Activated CD8-positive, alpha-beta memory T cell treated with anti-CD3 and anti-CD28 coated beads for 24 hours (primary cell): ENCODE measurements at places on chromosomes 11 and 22.

DNA sequence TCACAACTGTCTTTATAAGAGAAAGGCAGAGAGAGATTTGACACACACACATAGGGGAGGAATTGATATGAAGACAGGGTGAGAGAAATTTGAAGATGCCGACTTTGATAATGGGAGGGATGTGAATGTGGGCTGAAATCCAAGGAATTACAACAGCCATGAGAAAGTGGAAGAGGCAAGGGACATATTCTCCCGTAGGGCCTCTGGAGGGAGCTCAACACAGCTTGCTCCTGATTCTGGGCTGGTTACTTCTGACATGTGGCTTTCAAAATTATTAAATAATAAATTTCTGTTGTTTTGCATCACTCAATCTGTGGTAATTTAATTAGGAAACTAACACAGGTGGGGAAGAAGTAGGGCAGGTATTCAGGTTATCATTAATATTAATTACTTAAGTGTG lies 282.9 kb downstream of the LUZP2 start:
- no peak for DNase-seq

DNA sequence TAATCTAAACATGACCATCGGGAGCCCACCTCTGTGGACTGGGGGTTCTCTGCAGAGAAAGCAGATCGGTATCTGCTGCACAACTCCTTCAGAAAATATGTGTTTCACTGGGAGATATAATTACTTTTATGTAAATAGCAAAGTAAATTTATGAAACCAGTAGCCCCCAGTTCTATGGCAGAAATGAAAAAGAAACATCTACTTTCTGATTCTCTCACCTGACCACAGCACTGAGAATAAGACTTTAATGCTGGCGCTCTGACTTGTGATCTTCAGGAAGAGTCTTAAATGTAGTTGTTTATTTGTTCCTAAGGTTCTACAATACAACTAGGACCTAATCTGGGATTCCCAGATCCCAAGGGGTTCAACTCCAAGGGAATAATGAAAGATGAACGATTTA lies 518.0 kb downstream of the DLG2 start:
- DNase-seq: no peak

- DNase-seq: no peak
Measured at GRCh38 chr11:44774108-44774507, 47.3 kb downstream of the TSPAN18 start.

DNA sequence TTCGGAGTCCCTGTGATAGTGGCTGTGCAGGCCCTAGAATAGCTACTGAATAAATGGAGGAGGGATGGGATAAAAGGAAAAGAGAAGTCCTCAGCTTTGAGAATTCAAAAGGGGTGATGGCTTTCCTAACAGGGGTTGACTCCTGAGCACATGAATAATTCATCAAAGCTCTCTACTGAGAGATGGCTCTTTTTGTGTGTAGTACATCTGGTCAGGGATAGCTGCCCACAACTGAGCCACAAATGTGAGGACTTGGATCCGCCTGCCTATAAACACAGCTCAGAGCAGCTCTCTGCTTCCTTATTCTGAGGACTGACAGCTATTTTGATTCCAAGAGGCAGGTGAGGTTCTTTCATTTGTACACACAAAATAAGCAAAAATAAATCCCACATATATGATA lies 82.3 kb downstream of the USP35 start:
- DNase-seq: no peak

DNA sequence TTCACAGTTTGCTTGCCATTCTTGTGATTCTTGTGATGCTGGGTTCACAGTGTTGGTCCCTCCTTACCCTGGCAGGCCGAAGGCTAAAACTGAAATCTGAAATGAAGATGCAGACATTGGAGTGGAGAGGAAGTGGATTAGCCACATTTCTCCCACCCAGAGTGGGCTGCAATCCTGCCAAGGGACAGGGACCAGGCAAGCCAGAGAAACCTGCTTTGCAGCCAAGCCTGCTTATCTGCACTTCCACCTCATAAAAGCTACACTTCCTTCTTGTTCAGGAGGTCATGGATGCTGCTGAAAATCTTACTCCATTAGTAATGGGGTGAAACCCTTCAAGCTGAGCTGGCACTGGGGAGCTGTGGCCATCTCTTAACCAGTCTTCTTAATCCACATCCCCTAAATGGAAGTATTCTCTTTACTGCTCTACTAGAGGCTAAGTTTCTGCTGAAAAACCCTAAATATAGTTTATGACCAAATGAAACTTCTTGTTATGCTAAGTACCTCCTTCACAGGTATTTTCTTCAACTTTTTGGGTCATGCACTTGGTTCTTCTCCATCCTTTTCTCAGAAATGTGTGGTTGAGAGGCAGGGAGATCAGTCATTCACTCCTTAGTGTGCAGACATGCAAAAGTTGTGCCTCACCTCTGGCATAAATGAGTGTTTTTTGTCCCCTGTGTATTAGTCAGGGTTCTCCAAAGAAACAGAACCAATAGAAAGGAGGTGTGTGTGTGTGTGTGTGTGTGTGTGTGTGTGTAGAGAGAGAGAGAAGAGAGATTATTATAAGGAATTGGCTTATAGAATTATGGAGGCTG lies 133.9 kb upstream of the BMAL1 start:
- no peak for DNase-seq
